ENCODE measurements at places on chromosomes 4 and X. TPM values are rescaled to one million over a fixed set of nuclear protein-coding genes. Genes with fewer than 3 reads are reported as not detected.

The CFAP299 gene
- not detected for total RNA-seq

The TNIP3 gene
- total RNA-seq, result 3.8 TPM

The ADH1A gene
- total RNA-seq, result not detected

The AMMECR1 gene
- 10.8 TPM for total RNA-seq

The STK32B gene
- total RNA-seq, result not detected

The ARHGAP6 gene
- not detected for total RNA-seq

The GPM6B gene
- not detected for total RNA-seq

The CXorf51B gene
- total RNA-seq, result not detected

The FRAS1 gene
- 0.23 TPM for total RNA-seq

The NXF2 gene
- not detected for total RNA-seq

The MAP7D2 gene
- total RNA-seq, result 0.30 TPM

The F8A1 gene
- total RNA-seq, result 50.5 TPM

The GABRA4 gene
- not detected for total RNA-seq

The SHISA3 gene
- 0.64 TPM for total RNA-seq

The TEX13D gene
- not detected for total RNA-seq

The TTC29 gene
- total RNA-seq, result not detected

The OTUD6A gene
- total RNA-seq, result not detected

The SLC6A14 gene
- total RNA-seq, result not detected

The HGFAC gene
- total RNA-seq, result not detected

The MAGEB17 gene
- not detected for total RNA-seq

The GATA1 gene
- not detected for total RNA-seq

The NAP1L3 gene
- total RNA-seq, result 2.1 TPM

The GLRA3 gene
- not detected for total RNA-seq

The CDKL5 gene
- 2.2 TPM for total RNA-seq

Data from activated naive CD8-positive, alpha-beta T cell treated with anti-CD3 and anti-CD28 coated beads, Interleukin-2, amount 10 ng/mL, durations not matched to agents 7 days and 5 days (primary cell).